ENCODE measurements at places on chromosomes 7 and 10. TPM values are rescaled to one million over a fixed set of nuclear protein-coding genes. Genes with fewer than 3 reads are reported as not detected.

GRCh38 chr7:8277394-8277982 lies 15.5 kb upstream of the ICA1 start:
- no peaks in the 10 kb centered on the region for H3K4me1 ChIP-seq
- H3K4me3 ChIP-seq = no peak overlapping the region
- no peaks in the 10 kb centered on the region for H3K27me3 ChIP-seq
- no peak for DNase-seq

GRCh38 chr10:76433161-76434005 lies 1002.0 kb downstream of the LRMDA start:
- H3K27me3 ChIP-seq = no peaks in the 10 kb centered on the region
- no peaks in the 10 kb centered on the region for H3K36me3 ChIP-seq

DNA sequence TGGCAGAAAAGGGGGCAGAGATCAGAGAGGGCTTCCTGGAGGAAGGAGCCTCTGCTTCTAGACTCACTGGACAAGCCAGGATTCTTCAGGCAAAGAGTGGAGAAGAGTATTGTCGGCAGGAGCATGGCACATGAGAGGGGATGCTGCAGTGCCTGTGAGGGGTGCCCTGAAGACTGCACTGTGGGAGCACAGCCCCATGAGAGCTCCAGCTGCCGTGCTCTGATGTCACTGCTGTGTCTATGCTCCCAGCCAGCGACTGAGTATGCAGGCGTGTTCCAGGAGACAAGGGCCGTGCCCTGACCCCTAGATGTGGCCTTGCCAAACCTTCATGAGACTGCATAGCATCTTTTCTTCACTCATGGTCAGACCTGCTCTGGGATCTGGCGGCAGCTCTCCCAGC lies 339.1 kb downstream of the RPS24 start:
- no peaks in the 10 kb centered on the region for H3K36me3 ChIP-seq
- DNase-seq = no peak
- no peak overlapping the region for H3K4me3 ChIP-seq
- H3K27ac ChIP-seq = no peak overlapping the region

Gene BLOC1S2
- total RNA-seq = 26.5 TPM

GRCh38 chr10:86658261-86658741 lies 4.0 kb downstream of the OPN4 start:
- H3K36me3 ChIP-seq = no peaks in the 10 kb centered on the region
- H3K27me3 ChIP-seq = no peaks in the 10 kb centered on the region
- no peak overlapping the region for H3K27ac ChIP-seq
- H3K4me1 ChIP-seq = peaks cover 8% of the 10 kb centered on the region

DNA sequence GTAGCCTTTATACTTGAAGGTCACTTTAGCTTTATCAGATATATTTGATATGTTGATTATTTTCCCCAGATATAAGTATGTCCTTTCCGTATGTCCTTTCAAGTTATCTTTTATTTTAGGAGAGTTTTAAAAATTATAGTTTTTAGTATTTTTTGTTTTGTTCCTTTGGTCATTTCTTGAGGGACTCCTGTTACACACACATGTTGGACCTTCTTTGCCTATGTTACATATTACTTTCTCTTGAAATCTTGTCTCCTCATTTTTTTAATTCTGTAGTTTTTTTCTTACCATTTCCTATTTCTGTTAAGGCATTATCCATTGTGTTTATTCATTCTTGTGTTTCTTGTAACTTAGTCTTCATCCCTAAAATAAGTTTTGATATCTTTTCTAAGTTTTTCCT lies 23.9 kb downstream of the GLCCI1 start:
- no peaks in the 10 kb centered on the region for H3K27me3 ChIP-seq
- no peaks in the 10 kb centered on the region for H3K4me1 ChIP-seq
- DNase-seq = no peak
- H3K27ac ChIP-seq = no peak overlapping the region
- H3K36me3 ChIP-seq = no peaks in the 10 kb centered on the region

Gene GSTO2
- 19.0 TPM for total RNA-seq

Gene WDFY4
- 1.7 TPM for total RNA-seq

DNA sequence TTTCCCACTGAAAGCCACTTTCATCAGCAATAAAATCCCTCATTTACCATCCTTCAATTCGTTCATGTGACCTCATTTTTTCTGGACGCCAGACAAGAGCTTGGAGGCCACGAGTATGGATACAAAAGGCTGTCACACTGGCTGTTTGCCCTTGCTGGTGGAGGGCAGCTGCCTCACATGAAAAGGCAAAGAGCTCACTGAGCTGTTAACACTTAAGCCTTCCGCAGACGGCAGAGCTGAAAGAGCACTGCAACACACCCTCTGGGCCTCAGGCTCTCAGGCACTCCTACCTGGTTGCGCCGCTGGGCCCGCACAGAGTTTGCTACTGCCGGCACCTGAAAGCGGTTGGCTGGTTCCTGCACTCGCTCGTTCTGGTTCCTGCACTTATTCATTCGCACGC lies 193.5 kb downstream of the CFTR start:
- no peaks in the 10 kb centered on the region for H3K36me3 ChIP-seq
- no peaks in the 10 kb centered on the region for H3K4me1 ChIP-seq
- no peak overlapping the region for H3K27ac ChIP-seq
- peak; percentile 7 for DNase-seq
- no peak overlapping the region for H3K4me3 ChIP-seq
- H3K27me3 ChIP-seq = no peaks in the 10 kb centered on the region

DNA sequence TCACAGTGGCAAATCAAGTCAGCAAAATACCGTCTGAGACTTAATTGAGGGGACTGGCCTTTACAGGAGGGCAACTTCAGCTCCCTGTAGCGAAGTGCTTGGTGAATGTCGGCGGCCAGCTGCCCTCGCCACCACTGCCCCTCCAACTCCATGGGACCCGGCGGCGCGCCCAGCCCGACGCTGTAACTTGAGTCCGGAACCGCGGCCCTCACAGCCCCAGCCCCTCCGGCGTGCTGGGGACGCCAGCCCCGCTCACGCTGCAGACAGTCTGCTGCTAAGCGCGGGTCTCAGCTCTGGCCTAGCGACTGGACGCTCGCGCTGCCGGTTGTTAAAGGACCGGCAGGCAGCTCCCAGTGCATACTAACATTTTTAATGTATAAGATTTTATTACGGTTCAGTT lies 113.4 kb upstream of the NUPR2 start:
- DNase-seq = no peak
- H3K27me3 ChIP-seq = no peaks in the 10 kb centered on the region
- H3K36me3 ChIP-seq = no peaks in the 10 kb centered on the region
- H3K4me3 ChIP-seq = no peak overlapping the region
- H3K4me1 ChIP-seq = peaks cover 2% of the 10 kb centered on the region

- no peak overlapping the region for H3K4me3 ChIP-seq
- no peaks in the 10 kb centered on the region for H3K36me3 ChIP-seq
- no peaks in the 10 kb centered on the region for H3K4me1 ChIP-seq
- H3K27me3 ChIP-seq = no peaks in the 10 kb centered on the region
Measured at GRCh38 chr10:28008054-28008453, 9.2 kb upstream of the ODAD2 start.

DNA sequence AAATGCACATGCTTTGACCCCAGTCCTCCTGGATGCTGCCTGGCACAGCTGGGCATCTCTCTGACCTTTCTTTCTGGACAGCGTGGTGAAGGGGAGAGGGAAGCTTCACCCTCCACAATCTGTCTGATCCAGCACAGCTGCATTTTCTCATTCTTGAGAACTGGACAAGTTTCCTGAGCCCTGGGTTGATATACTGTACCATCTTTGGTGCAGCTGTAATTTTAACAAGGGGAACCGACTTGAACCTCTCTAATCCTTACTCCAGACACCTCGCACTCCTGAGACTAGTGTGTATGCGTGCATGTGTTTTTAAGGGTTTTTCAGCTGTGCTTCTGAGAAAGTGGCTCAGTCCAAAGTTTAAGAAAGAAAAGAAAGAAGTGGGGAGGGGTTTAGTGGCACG lies 655.7 kb downstream of the INHBA start:
- no peak overlapping the region for H3K4me3 ChIP-seq
- H3K36me3 ChIP-seq = no peaks in the 10 kb centered on the region
- no peaks in the 10 kb centered on the region for H3K27me3 ChIP-seq

DNA sequence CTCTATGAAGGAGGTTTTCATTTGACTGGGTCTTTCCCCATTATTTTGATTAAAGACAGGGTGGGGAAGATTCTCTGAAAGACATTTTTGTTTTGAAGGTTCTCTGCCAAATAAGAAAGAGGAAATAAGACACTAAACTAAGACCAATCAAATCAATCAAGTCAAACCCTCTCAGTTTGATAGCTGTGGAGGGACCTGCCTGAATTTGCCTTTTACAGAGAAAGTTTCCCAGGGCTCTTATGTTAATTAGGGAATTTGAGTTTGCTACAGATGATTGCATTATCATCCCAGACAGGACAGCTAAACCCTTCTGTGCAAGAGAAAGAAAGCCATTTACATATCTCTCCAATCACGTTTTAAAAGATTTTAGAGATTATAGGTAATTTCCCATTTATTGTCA lies 80.0 kb downstream of the CSTF2T start:
- no peaks in the 10 kb centered on the region for H3K36me3 ChIP-seq
- no peak for DNase-seq
- H3K27me3 ChIP-seq = no peaks in the 10 kb centered on the region
- H3K27ac ChIP-seq = no peak overlapping the region
- no peak overlapping the region for H3K4me3 ChIP-seq

- H3K36me3 ChIP-seq = no peaks in the 10 kb centered on the region
- H3K27ac ChIP-seq = no peak overlapping the region
- peaks cover 2% of the 10 kb centered on the region for H3K4me1 ChIP-seq
- H3K27me3 ChIP-seq = no peaks in the 10 kb centered on the region
- no peak for DNase-seq
- no peak overlapping the region for H3K4me3 ChIP-seq
Measured at GRCh38 chr10:71324743-71325142, 5.7 kb downstream of the SLC29A3 start.

- DNase-seq = no peak
- H3K36me3 ChIP-seq = no peaks in the 10 kb centered on the region
- H3K4me3 ChIP-seq = no peak overlapping the region
- H3K4me1 ChIP-seq = no peaks in the 10 kb centered on the region
- no peaks in the 10 kb centered on the region for H3K27me3 ChIP-seq
- no peak overlapping the region for H3K27ac ChIP-seq
Measured at GRCh38 chr7:70512144-70512543, 619.8 kb upstream of the GALNT17 start.

DNA sequence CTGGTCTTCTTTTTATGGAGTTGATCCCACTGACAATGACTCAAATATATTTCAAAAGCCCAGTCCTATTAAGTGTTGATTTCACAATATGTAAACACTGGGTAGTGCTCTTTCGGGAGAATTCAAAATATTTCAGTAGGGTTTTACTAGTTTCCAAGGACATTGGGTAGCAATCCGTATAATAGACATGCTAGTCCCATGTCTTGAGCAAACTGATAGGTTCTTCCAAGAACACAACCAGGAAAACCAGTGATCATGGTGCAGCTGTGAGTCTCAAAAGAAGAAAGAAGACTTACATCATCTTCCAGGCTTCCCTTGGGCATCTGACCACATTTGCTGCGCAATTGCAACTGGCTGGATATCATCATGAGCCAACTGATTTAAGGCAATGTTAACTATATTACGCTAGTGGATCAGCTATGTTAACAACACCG lies 59.3 kb upstream of the APBB1IP start:
- H3K4me3 ChIP-seq = no peak overlapping the region
- H3K27ac ChIP-seq = no peak overlapping the region
- H3K27me3 ChIP-seq = no peaks in the 10 kb centered on the region
- H3K36me3 ChIP-seq = no peaks in the 10 kb centered on the region
- no peak for DNase-seq
- no peaks in the 10 kb centered on the region for H3K4me1 ChIP-seq

DNA sequence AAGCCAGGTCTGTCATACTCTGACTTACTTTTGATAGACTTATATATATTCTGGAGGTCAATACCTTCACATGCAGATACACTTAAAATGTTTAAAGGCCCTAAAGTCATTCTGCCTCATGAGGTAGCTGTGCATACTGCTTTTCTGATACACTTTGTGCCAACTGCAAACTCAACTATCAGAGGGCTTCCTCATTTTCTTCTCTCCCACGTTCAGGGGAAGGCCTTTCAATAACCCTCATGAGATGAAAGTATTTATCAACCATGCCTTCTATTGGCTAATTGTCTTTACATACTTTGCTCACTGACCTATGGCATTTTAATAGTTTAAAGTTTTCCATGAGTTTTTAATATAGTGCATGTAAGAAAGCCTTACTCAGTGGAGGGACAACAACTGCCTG lies 112.7 kb upstream of the AMPH start:
- H3K4me1 ChIP-seq = no peaks in the 10 kb centered on the region
- no peaks in the 10 kb centered on the region for H3K27me3 ChIP-seq
- DNase-seq = no peak
- no peak overlapping the region for H3K4me3 ChIP-seq
- H3K36me3 ChIP-seq = no peaks in the 10 kb centered on the region
- no peak overlapping the region for H3K27ac ChIP-seq

DNA sequence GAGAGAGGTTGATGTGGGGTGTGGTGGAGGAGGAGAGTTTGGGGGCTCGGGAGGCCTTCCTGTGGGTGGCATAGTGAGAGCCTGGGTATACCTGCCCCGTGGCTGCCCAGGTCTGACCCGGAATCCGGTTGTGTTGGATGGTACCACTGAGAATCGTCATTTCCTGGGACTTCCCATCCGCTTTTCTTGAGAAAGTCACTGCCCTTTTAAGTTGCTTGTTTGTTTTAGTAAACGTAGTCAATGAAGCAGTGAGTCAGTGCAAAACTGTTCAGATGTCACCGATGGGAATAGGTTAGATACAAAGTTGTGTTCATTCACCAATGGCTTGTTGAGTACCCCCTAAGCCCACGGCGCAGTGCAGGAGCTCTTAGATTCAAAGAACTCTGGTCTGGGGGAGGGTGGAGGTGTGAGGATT lies 285.8 kb downstream of the CAMK1D start:
- H3K27ac ChIP-seq = no peak overlapping the region
- no peaks in the 10 kb centered on the region for H3K4me1 ChIP-seq
- no peak overlapping the region for H3K4me3 ChIP-seq
- no peak for DNase-seq
- H3K36me3 ChIP-seq = no peaks in the 10 kb centered on the region

DNA sequence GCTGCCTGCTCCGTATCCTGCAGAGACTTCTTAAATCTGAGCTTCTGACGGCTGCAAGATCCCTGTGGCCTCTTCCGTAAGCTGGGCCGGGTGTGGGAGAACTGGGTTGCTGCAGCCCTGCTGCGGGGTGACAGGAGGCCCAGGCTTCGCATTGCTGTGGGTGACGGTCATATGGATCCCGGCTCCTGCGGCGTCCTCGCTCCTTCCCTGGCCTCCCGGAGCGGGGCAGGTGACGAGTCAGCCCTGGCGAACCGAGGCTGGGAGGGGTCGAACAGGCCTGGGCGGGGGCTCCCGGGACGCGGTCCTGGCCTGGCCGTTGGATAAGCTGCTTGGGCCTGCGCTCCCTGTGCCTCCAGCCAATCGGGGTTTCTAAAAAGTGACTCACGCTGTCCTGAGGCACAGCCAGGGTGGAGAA lies 7.8 kb upstream of the UBE2D1 start:
- no peak overlapping the region for H3K4me3 ChIP-seq
- H3K27ac ChIP-seq = no peak overlapping the region
- H3K36me3 ChIP-seq = no peaks in the 10 kb centered on the region
- peak; percentile 23 for DNase-seq

- no peaks in the 10 kb centered on the region for H3K36me3 ChIP-seq
- H3K4me1 ChIP-seq = no peaks in the 10 kb centered on the region
- no peaks in the 10 kb centered on the region for H3K27me3 ChIP-seq
- H3K4me3 ChIP-seq = no peak overlapping the region
- DNase-seq = no peak
Measured at GRCh38 chr7:12130609-12131008, 80.5 kb upstream of the TMEM106B start.

Gene GPR15LG
- total RNA-seq = not detected

- H3K27me3 ChIP-seq = no peaks in the 10 kb centered on the region
- H3K4me1 ChIP-seq = no peaks in the 10 kb centered on the region
- no peak overlapping the region for H3K4me3 ChIP-seq
- no peak overlapping the region for H3K27ac ChIP-seq
Measured at GRCh38 chr7:104242638-104243037, 34.8 kb upstream of the ORC5 start.

GRCh38 chr7:45187946-45188411 lies 30.4 kb downstream of the RAMP3 start:
- no peak for DNase-seq
- H3K4me1 ChIP-seq = no peaks in the 10 kb centered on the region

Measured in ovary (tissue), 10 donors.